ENCODE measurements at places on chromosomes 7 and 10.

- DNase-seq: no peak
These were observed 27.2 kb downstream of the DPYSL4 start for GRCh38 chr10:132213917-132214316.

GRCh38 chr10:102396730-102397151 is 1.2 kb downstream of the NFKB2 start:
- DNase-seq: no peak

DNA sequence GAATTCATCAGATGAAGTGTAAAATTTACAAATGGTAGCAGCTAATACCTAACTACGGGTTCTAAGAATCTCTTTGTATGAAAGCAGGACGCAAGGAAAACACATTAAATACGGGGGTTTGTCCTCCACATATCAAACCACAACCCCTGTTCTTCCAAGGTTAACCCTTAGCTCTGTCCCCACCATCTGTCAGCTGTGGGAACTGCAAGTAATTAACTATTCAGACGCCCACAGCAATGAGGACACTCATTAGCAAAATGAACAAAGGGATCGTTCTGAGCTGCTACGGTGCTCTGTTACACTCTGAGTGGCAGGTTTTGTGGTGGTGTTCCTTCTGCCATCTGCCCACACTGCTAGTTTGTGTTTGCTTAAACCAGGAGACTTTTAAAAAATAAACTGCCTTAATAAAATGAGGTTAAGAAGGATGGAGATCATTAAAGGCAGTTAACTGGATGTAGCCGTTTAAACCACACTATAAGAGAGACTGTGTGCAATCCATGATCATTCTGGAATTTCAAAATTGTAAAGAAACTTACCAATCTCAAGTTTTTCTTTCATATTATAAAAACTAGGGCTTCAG is 51.4 kb downstream of the C10orf67 start:
- DNase-seq: peak; percentile 5

DNA sequence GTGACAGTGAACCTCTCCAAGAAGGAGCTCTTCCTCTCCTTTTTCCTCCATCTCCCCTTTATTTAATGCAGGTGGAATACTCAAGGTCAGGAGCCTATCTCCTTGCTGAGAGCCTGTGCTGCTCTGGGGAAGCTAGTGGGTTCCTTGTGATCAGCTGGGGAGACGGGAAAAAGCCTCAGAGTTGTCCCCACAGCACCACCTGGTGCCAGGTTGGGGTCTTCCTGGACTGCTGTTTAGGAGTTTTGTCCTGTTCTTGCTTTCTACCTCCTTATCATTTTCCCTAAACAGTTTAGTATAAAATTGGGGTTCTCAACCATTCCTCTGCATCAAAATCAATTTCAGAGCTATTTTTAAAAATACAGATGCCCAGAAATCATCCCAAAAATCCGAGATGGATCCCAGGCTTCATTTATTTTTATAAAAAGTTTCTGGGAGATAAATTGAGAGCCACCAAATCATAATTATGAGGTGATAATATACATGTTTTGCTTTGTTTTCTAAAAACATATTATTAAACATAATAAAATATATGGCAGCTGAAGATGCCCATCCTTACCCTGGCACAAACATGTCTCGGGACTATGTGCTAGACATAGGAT is 44.3 kb downstream of the MACC1 start:
- peak; percentile 36 for DNase-seq

DNA sequence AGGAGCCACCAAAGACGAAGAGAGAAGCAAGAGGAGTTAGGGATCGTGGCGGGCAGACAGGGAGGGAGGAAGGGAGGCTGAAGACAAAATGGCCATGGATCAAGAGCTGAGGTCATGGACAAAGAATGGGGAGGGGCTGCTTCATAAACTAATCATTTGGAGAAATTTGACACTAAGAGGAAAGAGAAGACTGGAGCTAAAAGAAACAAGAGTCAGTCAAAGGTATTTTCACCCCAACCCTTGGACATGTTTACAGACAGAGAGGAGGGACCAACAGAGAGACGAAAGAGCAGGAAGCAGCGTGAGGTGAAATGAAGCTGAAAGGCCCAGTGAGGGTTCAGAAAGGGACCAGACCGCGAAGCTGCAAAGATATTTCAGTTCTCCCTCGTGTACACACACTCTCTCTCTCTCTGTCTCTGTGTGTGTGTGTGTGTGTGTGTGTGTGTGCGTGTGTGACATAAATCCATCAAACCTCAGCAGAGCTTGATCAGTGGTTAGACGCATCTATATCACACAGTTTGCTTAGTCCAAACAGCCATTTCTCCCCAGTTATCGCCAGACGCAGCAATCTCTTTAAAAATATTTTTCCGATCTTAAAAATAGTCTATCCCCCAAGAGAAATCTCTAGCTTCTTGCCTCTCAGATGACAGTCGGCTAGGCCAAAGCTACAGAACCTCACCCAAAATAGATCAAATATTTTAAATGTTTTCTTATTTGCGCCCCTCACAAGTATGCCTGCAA is 12.5 kb upstream of the CALD1 start:
- no peak for DNase-seq

DNA sequence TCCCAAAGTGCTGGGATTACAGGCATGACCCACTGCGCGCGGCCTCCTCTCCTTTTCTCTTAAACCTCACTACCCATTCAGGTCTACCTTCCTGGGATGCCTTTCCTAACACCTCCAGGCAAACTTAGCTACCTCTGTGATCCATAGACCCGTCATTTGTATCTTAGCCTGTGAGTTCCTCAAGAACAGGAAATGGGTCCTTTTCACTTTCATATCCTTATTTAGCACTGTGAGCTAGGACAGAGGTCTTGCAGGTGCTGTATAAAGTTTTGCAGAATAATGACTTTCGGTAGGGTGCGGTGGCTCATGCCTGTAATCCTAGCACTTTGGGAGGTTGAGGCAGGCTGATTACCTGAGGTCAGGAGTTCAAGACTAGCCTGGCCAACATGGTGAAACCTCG is 215.7 kb downstream of the RELN start:
- DNase-seq: no peak

DNA sequence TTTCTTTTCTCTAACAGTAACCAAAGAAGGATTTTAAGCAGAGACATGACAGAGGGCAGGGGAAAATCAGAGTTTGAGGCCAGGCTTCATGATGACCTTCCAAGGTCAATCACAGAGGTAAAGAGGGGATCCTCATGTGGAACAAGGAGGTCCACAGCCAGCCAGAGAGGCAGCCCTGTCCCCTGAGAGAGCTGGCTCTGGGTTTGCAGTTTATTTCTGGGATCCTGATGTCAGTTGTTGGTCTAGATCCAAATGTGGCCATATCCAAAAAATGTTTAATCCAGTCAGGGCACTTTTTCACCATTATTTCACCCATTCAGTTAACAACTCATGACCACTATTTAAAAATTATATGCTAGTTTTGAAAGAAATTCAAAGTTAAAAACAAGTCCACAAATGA is 45.6 kb downstream of the GPR141 start:
- DNase-seq: no peak

GRCh38 chr10:112949875-112950507 is at the start of gene TCF7L2:
Gene TCF7L2 (plus strand): TSS chr10:112950247. CDS start chr10:112950757, 510 bp downstream.
- peak; percentile 96 for DNase-seq

- DNase-seq: no peak
These were observed 6.3 kb downstream of the CALML5 start for GRCh38 chr10:5492929-5493576.

DNA sequence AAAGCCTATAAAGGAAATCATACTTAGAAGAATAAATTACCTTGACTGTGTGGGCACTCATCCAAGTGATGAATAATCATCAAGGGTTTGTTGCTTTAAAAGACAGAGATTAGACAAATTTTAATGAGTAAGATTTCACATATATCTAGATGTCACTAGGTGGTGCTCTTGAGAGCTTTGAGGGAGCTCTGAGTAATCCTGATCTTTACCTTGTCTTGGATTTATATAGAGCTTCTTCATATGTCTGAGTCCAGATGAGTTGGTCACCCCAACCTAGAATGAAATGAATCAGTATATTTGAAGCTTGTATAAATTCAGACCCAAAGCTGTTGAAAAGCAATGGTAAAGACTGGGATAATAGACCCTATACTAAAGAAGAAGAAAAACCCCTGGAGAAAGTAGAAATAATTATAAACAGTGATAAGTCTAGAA is 3.7 kb downstream of the AGR2 start:
- peak; percentile 51 for DNase-seq

- no peak for DNase-seq
These were observed 113.7 kb upstream of the DIP2C start for GRCh38 chr10:803041-803741.

- no peak for DNase-seq
These were observed 467.0 kb downstream of the DPP6 start for GRCh38 chr7:154519229-154519628.

- no peak for DNase-seq
These were observed 104.8 kb downstream of the AUTS2 start for GRCh38 chr7:69703099-69703498.

Data from fibroblast of the conjunctiva (primary cell).